ENCODE measurements at places on chromosomes 2 and 18. TPM values are rescaled to one million over a fixed set of nuclear protein-coding genes. Genes with fewer than 3 reads are reported as not detected.

DCDC2C gene
- not detected for total RNA-seq

GALNT13 gene
- total RNA-seq = 9.6 TPM

DNA sequence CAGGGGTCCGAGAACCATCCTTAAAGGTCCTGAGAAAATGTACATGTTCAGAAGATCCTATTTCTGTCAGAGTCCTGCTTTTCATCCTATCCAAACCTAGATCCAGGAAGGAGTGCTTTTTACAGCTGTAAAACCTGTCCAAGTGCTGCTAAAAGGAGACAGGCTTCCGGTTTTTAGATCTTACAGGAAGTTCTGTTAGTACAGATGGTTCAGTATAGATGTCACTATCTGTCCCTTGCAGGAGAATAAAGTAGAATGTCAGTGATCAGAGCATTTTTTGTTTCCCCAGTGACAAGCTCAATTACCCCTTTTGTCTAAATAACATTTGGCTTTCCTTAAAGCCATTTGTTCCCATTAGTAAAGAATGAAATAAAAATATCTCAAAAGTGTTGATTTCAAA, 98.3 kb downstream of the NRP2 start:
- DNase-seq = no peak

GRCh38 chr2:134372611-134373131, 118.8 kb downstream of the MGAT5 start:
- no peak for DNase-seq

DNA sequence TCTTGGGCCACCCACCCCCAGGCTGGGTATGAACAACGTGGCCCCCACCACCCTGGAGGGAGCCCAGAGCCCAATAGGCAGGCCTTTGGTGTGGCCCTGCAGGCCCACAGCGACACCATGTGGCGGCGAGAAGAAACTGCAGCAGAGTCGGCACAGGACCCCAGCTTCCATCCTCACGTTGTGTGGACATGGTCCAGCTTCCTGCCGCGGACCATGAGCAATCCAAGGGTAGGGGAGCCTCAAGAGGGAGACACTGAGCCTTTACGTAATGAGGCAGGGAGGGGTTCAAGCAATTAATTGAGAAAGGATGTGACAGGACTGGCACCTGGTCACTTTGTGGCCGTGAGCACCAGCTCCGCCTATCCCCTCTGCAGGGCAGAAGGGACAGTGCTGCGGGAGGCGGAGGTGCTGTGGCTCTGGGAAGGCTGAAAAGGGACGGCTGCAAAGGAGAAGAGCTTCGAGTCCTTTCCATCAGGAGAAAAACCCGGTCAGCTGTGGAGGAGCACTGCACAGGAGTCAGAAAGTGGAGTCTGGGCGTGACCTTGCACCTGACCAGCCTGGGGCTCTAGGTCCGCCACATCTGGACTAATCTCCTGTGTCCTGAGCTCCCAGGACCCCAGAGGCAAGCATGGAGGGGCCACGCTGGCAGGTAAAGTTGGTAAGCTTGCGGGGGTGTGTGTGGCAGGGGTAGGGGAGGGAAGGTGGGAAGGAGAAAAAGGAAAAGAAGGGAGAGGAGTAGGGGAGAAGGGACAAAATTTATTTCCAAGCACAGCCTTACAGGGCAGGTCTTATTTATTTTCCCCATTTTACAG, 44.9 kb downstream of the TMEM37 start:
- DNase-seq = peak; percentile 87

GRCh38 chr2:231336236-231336635, 59.3 kb upstream of the B3GNT7 start:
- no peak for DNase-seq

DNA sequence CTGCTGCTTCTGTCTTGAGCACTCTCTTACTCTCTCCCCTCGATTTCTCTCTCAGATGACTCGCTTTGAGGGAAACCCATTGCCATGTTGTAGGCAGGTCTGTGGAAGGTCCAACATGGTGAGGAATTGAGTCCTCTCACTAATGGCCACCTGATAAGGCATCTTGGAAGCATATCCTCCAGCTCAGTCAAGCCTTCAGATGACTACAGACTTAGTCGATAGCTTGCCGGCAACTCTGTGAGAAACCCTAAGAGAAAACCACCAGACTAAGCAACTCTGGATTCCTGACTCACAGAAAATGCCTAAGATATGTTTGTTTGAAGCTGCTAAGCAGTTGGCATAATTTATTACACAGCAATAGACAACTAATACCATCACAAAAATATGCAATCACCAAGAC, 51.2 kb downstream of the WDR75 start:
- no peak for DNase-seq

GRCh38 chr18:13550418-13551304, 175.7 kb downstream of the FAM210A start:
- no peak for DNase-seq

DNA sequence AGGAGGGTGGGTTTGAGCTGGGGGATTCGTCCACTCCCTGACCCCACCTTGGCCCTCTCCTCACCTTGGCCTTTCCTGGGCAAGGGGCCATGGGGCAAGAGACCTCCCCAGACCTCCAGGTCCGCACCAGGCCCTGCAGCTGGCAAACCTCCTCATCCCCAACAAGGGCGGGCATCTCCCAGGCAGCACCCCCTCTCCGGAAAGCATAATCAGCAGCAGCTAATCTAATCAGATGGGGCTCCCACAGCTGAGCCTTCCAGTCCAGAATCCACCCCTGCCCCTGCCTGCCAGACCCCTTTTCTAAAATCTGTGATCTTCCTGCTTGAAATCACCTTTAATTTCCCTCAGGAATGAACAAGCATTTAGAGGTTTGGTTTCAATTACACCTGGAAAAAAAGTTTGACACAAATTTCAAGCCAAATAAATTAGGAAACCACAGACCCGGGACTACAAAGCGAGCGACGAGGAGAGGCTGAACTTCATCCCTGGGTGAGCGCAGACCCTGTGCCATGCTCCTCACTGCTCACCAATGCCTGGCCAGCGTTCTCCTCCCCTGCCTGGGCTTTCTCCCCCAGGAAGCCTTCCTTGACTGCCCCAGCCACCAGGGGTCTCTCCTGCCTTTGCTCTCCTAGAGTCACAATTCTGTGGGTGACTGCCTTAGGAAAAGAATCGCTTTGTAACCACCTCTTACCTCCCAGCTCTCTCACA, 143.0 kb upstream of the MYCN start:
- DNase-seq = peak; percentile 76

DNA sequence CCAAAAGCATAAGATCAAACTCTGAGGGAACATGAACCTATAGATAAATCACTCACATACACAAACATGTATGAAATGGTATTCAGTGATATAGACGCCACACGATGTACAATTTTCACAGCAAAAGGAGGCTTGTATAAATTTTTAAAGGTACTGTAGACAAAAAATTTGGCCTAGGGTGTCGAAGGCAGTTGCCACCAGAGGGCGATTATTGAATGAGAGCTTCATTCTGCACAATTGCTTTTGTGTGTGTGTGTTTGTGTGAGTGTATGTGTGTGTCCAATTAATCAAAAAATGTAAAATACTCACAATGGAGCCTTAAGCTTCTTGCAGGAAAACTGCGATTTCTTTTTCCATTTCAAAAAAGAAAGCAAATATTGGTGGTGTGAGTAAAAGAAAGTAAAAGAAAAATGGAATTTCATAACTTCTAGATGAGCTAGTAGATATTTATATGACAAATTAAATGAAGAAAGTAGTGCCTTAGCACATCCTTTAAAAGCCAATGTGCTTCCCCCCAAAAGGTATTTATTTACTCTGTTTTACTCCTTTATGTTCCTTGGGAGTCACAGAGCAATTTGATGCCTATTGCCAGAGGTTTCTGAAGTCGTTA, 800.1 kb downstream of the SATB2 start:
- no peak for DNase-seq

- no peak for DNase-seq
Observed at GRCh38 chr2:140567734-140568133, 1563.1 kb downstream of the LRP1B start.

All from H1 (cell line).